Vagina (tissue), 2 donors: ENCODE measurements at places on chromosomes 1 and 21.

DNA sequence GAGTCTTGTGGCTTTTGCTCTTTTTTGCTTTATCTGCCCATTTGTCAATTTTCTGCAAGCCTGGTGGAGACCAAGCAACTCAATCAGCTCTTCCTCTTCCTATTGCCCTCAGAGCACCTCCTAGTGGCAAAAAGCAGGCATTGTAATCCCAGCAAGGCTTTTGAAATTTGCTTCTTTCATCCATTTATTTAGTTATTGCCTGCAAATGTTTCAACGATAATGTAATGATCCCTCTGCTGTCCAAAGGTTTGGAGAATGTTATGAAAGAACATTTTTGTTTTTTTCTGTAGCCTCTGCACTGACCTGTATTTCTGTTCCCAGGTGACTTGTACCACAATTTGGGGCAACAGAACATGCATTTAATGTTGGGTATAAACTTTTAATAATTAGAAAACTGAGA, 127.8 kb downstream of the GABPA start:
- no peak for DNase-seq

DNA sequence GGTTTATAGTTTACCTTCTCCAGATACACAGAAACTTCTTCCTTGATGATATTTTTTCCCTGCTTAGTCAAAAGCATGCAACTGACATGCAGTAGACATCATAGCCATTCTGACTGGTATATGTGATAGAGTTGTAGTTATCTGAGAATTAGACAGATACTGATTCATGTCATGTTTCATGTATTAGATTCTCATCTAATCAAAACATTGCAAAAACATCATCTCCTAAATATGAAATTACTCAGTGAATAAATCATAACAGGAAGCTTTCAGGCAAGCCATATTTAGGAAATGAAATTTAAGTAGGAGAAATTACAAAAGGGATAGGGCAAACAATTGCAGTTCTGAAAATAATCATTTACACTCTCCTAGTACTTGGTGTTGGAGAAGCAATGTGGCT, 38.4 kb upstream of the ASB17 start:
- DNase-seq = no peak

GRCh38 chr1:172498857-172499256, 34.1 kb upstream of the SUCO start:
- DNase-seq = no peak

DNA sequence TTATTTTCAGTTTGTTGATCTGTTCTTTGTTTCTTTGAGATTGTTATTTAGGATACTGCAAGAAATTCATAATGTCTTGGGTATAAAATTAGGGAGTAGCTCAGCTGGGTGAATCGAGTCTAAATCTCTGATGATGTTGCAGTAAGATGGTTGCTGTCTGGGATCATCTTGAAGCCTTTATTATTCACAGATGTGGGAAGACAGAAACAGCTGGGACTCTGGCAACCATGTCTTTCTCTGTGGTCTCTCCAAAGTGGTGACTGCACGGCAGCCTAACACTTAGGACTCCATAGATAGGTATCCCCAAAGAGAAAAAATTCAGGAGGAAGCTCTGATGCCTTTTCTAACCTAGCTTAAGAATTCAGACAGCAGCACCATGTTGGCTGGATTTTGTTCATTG, 52.7 kb downstream of the RAP1A start:
- DNase-seq = no peak
